Effector CD8-positive, alpha-beta T cell (primary cell): ENCODE measurements at places on chromosomes 6 and 20.

DNA sequence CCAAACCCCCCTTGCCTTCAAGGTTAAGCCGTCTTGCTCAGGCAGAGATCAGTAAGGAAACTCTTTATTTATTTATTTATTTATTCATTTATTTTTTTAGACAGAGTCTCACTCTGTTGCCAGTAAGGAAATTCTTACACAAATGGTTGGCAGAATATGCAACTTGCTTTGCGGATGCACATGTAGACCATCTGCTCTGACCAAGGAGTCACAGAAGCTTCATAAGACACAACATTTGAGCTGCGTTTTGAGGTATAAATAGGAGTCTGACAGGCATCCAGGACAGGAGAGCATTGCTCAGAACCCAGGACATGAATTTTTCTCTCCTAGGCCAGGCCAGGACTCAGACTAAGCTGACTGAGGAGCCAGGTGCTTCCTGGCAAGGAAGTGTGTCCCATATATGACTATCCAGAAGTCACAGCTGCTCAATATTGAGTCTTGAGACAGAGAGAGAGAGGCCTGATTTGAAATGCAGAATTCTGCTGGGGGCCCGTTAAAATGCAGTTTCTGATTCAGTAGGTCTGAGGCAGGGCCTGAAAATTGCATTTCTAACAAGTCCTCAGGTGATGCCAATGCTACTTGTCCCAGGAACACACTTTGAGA lies 43.9 kb downstream of the HLA-A start:
- DNase-seq: no peak

GRCh38 chr6:52155791-52156576 lies 30.2 kb upstream of the IL17A start:
- DNase-seq: no peak

- no peak for DNase-seq
Measured at GRCh38 chr6:158008864-158009113, 27.1 kb downstream of the SYNJ2 start.

GRCh38 chr20:8656335-8656734 lies 412.6 kb upstream of the PLCB4 start:
- no peak for DNase-seq

DNA sequence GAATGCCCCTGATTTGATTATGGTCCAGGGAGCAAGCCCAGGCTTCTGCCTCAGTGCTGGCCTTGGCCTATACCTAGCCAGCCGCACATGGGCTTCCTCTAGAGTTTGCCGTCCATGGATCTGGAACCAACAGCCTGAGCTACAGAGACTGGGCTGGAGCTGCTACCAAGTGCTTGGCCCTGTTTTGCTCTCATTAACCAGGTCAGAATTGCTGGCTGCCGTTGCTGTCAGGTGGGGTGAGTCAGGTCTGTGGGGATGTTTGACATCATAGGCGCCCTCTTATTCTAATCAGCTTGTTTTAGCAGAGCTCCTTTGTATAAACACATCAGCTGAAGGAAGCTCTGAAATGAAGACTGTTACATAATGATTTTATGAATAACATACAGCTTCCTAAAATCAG lies 83.1 kb upstream of the PHACTR2 start:
- no peak for DNase-seq

DNA sequence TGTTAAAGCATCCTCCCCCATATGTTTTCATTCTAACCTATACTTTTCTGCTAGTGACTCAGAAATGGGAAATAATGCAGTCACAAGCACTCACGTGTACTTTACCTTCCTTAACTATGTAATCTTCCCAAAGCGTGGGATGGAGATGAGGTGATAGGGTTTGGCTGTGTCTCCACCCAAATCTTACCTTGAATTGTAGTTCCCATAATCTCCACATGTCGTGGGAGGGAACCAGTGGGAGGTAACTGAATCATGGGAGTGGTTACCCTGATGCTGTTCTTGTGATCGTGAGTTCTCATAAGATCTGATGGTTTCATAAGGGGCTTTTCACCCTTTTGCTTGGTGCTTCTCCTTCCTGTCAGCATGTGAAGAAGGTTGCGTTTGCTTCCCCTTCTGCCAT lies 35.4 kb downstream of the AGPAT4 start:
- no peak for DNase-seq

DNA sequence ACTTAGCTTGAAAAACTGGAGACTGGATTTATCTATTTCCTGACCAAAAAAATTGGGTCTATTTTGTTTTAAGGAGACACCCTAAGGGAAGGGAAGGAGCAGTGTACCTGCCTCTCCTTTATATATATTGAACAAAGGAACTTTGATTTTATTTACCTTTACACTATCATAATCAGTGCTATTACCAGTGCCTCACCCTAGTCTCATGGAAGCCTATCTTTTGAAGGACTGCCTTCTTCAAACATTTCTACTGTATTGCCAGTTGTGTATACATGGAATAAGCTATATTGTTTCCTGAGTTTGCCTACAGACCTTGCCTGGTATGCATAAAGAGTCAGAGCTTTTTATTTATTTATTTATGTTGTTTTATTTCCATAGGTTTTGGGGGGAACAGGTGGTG lies 124.9 kb downstream of the UTRN start:
- DNase-seq: no peak

GRCh38 chr6:16766043-16766536 lies 4.8 kb upstream of the ATXN1 start:
- no peak for DNase-seq

DNA sequence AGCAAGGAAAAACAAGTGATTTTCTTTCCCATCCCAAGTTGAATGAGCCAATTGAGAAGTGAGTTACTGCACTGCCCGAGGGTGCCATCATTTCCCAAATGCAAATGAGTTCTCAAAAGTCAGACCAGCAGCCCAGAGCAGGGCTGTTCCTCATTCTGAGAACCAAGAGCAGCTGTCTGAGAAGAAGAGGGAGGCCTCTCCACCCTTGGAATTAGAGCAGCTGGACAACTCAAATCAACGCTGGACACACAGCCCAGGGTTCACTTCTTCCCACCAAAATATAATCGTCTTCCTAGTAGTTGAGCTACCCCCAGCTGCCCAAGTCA lies 4.6 kb upstream of the PREX1 start:
- DNase-seq: no peak

- DNase-seq: no peak
Measured at GRCh38 chr6:145836772-145837171, 22.2 kb upstream of the FBXO30 start.

DNA sequence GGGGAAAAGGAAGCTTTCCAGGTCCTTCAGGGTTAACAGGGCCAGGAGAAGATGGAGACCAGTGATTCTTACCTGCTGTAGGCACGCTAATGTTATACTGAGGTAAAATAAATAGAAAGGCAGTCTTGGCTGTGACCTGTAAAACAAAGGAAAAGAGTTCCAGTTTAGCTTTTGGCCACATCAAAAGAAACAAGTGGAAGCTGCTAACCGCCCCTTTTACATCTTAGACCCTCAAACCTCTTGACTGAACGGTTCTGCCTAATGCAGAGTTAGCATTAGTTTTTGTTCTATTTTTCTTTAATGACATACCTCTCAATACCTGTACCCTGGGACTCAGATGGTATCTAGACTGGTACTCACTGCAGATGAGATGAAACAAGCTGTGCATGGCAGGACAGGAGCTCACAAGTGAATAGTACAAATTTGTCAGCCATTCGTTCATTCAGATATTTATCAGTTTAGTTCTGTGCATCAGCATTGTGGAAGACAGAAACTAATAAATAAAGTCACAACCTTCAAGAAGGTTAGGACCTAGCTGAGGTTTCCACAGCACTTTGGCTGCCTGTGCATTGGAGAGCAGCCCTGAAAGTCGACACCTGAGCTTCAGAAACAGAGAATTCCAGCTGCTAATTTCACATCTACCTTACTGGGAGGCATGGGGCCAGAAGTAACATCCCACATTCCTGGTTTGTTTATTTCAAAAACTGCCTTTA lies 41.0 kb downstream of the TRAM2 start:
- no peak for DNase-seq

DNA sequence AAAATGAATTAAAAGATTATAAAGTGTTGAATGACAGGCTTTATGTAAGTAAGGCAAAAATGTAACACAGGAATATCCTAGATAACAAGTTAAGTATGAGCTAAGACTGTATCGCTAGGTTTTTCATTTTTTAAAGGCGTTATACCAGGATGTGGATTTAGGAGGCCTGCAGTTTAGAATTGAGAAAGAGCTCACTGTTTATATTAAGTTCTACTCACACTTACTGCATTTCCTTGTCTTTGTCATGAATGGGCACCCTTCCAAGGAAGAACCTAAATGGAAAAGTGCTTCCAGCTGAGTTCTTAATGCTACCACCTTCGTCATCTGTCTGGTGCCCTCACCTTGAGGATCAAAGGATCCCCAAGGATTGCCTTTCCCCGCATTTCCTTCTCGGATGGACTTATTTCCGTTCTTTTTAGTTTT lies 148.7 kb downstream of the SOX4 start:
- DNase-seq: no peak

DNA sequence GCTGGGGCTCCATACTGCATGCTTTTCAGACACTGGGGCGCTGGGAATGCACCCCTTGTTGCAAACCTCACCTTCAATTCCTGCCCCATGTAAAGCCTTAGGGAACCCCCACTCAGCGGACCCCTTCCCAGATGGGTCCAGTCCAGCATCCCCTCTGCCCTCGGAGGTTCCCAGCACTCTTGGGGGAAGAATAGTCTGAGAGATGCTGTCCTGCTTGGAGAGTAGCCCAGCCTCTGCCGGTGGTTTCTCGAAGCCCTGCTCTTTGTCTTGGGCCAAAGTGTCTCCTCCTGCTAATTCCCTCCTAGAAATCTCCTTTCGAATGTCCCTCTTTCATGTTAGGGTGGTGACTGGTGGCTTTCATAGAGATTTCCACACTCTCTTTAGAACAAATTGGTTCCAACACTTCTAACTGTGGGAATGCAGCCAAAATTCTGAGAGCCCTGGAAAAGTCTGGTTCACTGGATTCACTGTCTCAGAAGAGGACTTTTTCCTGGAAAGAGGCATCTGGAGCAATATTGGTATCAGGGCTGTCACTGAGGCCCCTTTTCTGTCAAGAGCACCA lies 24.9 kb upstream of the SULF2 start:
- no peak for DNase-seq

DNA sequence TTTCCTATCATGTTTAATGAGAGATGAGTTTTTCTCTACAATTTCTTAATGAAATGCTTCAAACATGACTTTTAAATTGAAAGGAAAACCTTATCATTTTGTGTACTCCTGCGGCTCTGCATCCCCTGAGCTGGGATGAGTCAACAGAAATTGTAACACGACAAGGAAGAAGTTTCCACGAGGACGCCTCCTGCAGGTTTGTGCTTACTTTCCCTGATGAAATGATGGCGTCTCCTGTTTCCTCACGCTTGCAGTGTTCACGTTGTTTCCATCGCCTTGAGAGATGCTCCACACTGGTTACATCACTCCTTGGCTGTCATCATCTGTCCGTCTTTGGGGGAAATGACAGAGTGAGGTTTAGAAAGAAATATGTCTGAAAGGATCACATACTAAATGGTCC lies 233.7 kb upstream of the ZFP64 start:
- DNase-seq: no peak

DNA sequence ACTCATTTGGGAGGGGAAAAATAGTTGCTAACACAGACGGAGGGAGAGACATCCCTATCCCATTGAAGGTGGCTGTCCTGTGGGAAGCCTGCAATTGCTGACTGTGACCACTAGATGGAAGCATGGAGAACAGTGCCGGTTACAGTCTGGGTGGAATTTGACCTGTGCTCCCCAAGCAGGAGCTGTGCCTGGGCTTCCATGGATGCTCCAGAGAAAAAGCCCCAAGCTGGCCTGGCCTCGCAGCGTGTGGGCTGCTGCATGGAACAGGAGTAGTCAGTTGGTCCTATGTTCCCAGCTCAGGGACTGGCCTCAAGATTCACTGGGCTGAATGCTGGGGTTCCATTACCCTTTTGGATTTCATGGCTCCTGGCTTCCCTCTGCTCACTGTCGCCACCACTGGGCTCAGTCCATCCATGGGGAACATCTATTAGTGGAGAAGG lies 116.3 kb upstream of the CHD6 start:
- DNase-seq: no peak

GRCh38 chr20:51484831-51485230 lies 57.7 kb downstream of the NFATC2 start:
- no peak for DNase-seq

DNA sequence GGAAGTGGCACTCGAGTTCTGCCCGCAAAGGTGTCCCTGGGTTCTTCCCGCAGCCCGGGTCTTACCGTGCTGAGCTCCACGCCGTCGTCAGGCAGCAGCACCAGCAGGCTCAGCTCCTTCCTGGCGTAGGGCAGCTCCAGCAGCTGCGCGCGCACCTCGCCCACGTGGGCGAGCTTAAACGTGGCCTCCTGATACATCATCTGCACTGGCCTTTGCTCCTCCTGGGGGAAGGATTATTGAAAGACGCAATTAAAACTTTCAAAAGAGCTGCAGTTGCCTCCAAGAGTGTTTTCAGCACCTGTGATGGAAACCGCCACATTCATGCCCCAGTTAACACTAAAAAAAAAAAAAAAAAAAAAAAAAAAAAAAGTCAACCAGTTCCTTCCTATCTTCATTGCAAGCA lies 11.3 kb downstream of the SERPINB9 start:
- DNase-seq: peak; percentile 49

GRCh38 chr6:33722103-33722623 lies 10.7 kb upstream of the UQCC2 start:
- no peak for DNase-seq

DNA sequence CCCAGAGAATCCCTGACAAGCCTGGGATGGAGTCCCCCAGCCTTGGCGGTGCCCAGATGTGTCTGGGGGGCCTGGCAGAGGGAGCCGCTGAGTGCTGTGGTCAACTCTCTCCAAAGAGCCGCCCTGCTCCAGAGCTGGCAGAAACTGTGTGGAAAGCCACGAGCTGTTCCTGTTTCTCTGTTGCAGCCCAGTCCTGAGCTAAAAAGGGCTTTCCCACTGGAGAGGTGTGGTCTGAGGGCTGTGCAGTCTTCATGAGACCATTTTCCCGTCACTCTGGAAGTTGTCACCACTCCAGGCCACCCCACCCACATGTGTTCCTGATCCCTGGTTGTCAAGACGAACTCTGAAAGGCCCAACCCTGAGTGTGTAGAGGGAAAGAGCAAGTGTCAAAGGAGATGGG lies 99.7 kb upstream of the KCNK16 start:
- DNase-seq: no peak

- DNase-seq: no peak
Measured at GRCh38 chr6:85472744-85473143, 22.9 kb downstream of the NT5E start.

- no peak for DNase-seq
Measured at GRCh38 chr6:17501982-17502704, 98.0 kb upstream of the FAM8A1 start.

- no peak for DNase-seq
Measured at GRCh38 chr6:135113860-135114259, 59.2 kb upstream of the HBS1L start.

DNA sequence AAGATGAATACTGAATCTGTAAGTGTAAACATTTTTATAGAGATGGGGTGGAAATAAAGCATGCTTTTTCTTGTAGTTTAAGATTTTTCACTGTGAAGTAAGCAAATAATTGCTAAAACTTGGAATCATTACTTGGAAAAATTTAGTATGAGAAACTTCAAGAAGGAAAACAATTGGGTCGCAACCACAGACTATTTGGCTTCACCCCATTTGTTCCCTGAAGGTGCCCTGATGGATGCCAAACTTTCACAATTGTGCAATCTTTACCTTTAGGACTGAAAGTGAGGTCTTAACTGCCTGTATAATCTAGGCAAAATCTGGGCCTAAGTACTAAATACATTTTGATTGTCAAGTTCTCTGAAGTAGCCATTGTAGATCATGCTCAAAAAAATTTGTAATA lies 330.1 kb downstream of the HDGFL1 start:
- no peak for DNase-seq
